ENCODE measurements at places on chromosomes 6 and 20. TPM values are rescaled to one million over a fixed set of nuclear protein-coding genes. Genes with fewer than 3 reads are reported as not detected.

The DOK5 gene
- 12.7 TPM for total RNA-seq

The SIRPB1 gene
- 1.2 TPM for total RNA-seq

The NOX3 gene
- total RNA-seq = not detected

The C6orf58 gene
- not detected for total RNA-seq

The LAMP5 gene
- total RNA-seq = under 0.01 TPM

The ACSS2 gene
- total RNA-seq = 76.4 TPM

The ENPP5 gene
- 5.3 TPM for total RNA-seq

GRCh38 chr6:109458774-109459531 lies 3.4 kb upstream of the MICAL1 start:
- H3K27ac ChIP-seq = no peak overlapping the region
- H3K4me1 ChIP-seq = peaks cover 4% of the 10 kb centered on the region
- H3K36me3 ChIP-seq = no peaks in the 10 kb centered on the region
- no peaks in the 10 kb centered on the region for H3K27me3 ChIP-seq
- peak; percentile 66 for DNase-seq

- H3K4me3 ChIP-seq = peak overlapping the region; percentile 30
- H3K36me3 ChIP-seq = no peaks in the 10 kb centered on the region
- peak; percentile 14 for DNase-seq
- H3K27me3 ChIP-seq = no peaks in the 10 kb centered on the region
These were observed 58.6 kb downstream of the TMEM242 start for GRCh38 chr6:157264701-157265100.

- H3K27ac ChIP-seq = no peak overlapping the region
- peaks cover 3% of the 10 kb centered on the region for H3K27me3 ChIP-seq
- DNase-seq = no peak
- no peaks in the 10 kb centered on the region for H3K36me3 ChIP-seq
These were observed 64.0 kb upstream of the ELOVL5 start for GRCh38 chr6:53412751-53413150.

DNA sequence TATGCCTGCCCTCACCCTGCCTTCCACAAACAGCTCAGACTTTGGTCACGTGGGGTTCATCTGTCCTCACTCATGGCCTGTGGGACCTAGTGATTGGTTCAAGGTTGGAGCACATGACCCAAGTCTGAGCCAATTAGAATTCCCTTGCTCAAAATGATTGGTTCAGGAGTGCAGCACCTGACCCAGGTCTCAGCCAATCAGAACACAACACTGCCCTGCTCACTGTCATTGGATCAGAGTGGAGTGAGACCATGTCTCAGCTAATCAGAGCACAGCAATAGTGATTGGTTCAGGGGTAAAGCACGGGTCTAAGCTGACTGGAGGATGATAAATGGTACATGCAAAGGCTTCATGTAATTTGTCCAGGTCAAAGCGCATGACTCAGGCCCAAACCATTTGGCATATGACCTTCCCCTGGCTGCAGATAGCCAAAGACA lies 102.2 kb downstream of the PREX1 start:
- H3K4me3 ChIP-seq = no peak overlapping the region
- H3K4me1 ChIP-seq = peaks cover 26% of the 10 kb centered on the region
- no peaks in the 10 kb centered on the region for H3K27me3 ChIP-seq
- H3K36me3 ChIP-seq = no peaks in the 10 kb centered on the region
- no peak for DNase-seq

GRCh38 chr6:29816030-29816429 lies 11.6 kb upstream of the HLA-G start:
- DNase-seq = no peak
- H3K4me1 ChIP-seq = no peaks in the 10 kb centered on the region
- no peaks in the 10 kb centered on the region for H3K36me3 ChIP-seq

- no peak overlapping the region for H3K27ac ChIP-seq
- H3K4me1 ChIP-seq = no peaks in the 10 kb centered on the region
- H3K27me3 ChIP-seq = no peaks in the 10 kb centered on the region
- no peaks in the 10 kb centered on the region for H3K36me3 ChIP-seq
- DNase-seq = no peak
These were observed 122.7 kb downstream of the MMS22L start for GRCh38 chr6:97160280-97160679.

GRCh38 chr6:56156643-56157042 lies 90.7 kb downstream of the COL21A1 start:
- no peaks in the 10 kb centered on the region for H3K27me3 ChIP-seq
- peak; percentile 53 for DNase-seq
- no peaks in the 10 kb centered on the region for H3K36me3 ChIP-seq
- H3K27ac ChIP-seq = no peak overlapping the region
- H3K4me1 ChIP-seq = no peaks in the 10 kb centered on the region
- H3K4me3 ChIP-seq = no peak overlapping the region

- no peaks in the 10 kb centered on the region for H3K4me1 ChIP-seq
- no peak for DNase-seq
- H3K36me3 ChIP-seq = peaks cover 4% of the 10 kb centered on the region
- no peak overlapping the region for H3K4me3 ChIP-seq
- no peaks in the 10 kb centered on the region for H3K27me3 ChIP-seq
These were observed 24.8 kb upstream of the SLA2 start for GRCh38 chr20:36670665-36671357.

GRCh38 chr6:32529697-32530430 lies at the start of gene HLA-DRB5:
HLA-DRB5 (minus strand) TSS chr6:32530287; CDS start chr6:32530224, 63 bp downstream.
- no peak within 1 kb of the TSS for H3K4me3 ChIP-seq
- H3K27ac ChIP-seq = no peak within 1 kb of the TSS
- DNase-seq = no peak
- no peaks in the 10 kb centered on the region for H3K4me1 ChIP-seq
- no peaks in the 10 kb centered on the region for H3K36me3 ChIP-seq
- H3K27me3 ChIP-seq = no peaks in the 10 kb centered on the region

DNA sequence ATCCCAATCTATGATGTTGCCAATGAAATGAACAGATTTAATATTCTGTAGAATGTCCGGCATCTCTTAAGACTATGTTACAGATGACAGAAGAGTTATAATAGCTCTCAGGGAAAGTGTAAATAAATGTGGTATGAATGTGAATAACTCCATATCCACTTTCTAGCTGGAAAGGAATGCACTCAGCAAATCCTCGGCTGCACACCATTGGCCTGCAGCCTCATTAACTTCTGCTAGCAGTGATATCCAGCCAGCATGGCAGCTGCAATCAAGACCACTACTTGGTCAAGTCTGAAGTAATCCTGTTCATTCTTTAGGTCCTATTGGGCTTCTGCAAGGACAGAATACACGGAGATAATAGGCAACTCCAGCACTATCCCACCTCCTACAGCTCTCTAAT lies 17.3 kb upstream of the MICA start:
- H3K4me1 ChIP-seq = no peaks in the 10 kb centered on the region
- no peaks in the 10 kb centered on the region for H3K36me3 ChIP-seq
- H3K27ac ChIP-seq = no peak overlapping the region
- H3K4me3 ChIP-seq = no peak overlapping the region
- DNase-seq = no peak
